Left hindlimb (tissue), 1 donor: ENCODE measurements at places on chromosomes 1 and 21.

GRCh38 chr1:10338047-10338446 lies 60.8 kb upstream of the PGD start:
- peak; percentile 38 for DNase-seq

GRCh38 chr1:86860424-86860823 lies 53.5 kb downstream of the SELENOF start:
- DNase-seq = no peak

- peak; percentile 58 for DNase-seq
Measured at GRCh38 chr1:114345930-114346479, 165.0 kb downstream of the TRIM33 start.

DNA sequence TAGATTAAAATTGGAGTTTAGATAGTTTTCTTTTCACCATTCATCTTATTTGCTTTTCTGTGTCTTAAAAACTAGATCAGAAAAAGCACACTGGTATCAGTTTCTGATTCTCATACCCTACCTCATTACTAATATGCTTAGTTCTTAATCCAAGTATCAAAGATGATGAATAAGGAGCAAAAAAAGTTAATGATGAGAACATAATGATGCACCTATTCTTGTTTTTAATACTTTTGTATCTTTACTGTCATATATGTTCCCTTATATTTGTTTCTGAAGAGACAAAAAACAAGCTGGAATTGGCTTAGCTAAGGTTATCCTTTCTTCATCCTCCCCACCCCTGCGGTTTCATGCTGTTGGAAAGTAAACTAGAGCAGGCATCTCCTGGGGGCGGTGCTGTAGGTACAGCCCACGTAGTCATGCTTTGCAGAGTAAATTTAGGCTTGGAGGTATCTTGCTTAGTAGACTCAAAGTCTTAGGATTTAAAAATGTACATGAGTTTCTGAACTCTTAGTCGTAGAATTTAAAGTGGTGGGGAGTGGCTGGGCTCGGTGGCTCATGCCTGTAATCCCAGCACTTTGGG lies 16.4 kb downstream of the CNIH4 start:
- DNase-seq = no peak

- DNase-seq = no peak
Measured at GRCh38 chr1:61085983-61086644, 3.8 kb downstream of the NFIA start.

DNA sequence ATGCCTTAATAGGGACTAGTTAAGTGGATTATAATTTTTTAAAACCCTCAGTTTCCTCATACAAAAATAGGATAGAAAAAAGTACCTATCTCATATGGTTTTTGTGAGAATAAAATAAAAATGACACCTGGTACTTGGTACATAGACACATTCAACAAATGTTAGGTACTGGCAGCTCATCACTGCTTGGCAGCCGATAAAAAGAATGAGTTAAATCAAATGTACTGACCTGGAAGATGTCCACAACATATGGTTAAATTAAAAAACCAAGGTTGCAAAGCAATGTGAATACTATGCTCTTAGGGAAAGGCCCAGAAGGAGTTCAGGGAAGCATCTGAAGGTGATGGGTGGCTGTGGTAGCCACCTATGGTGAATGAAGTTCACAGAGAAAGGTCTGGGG lies 64.9 kb upstream of the SMYD2 start:
- no peak for DNase-seq
